ENCODE measurements at places on chromosomes 4 and X.

- no peak for DNase-seq
Observed at GRCh38 chr4:55291227-55291640, 54.8 kb upstream of the SRD5A3 start.

GRCh38 chr4:85700362-85700761 is 225.4 kb downstream of the ARHGAP24 start:
- DNase-seq, result no peak

- no peak for DNase-seq
Observed at GRCh38 chr4:60259781-60260180, 940.3 kb upstream of the ADGRL3 start.

GRCh38 chr4:165111906-165112367 is 723 bp downstream of the TMEM192 start:
- no peak for DNase-seq

DNA sequence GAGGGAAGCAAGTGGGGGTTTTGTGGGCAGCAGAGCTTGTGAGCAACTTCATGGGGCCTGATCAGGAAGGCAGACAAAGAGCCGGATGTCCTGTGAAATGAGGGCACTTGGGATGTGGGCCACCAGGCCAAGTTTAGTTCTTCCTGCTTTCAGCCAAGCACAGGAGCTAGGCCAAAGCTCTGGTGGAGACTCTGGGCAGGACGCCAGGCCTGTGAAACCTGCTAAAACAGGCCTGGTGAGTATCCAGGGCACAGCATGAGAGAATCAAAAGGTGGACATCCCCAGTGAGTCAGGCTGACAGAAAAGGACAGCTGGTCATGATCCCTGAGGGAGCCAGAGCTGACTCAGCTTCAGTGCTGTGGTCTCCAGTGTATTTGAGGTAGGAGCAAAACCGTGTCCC is 95.7 kb downstream of the NPNT start:
- DNase-seq, result no peak

GRCh38 chr4:136751556-136751955 is 780.7 kb downstream of the PCDH18 start:
- no peak for DNase-seq

DNA sequence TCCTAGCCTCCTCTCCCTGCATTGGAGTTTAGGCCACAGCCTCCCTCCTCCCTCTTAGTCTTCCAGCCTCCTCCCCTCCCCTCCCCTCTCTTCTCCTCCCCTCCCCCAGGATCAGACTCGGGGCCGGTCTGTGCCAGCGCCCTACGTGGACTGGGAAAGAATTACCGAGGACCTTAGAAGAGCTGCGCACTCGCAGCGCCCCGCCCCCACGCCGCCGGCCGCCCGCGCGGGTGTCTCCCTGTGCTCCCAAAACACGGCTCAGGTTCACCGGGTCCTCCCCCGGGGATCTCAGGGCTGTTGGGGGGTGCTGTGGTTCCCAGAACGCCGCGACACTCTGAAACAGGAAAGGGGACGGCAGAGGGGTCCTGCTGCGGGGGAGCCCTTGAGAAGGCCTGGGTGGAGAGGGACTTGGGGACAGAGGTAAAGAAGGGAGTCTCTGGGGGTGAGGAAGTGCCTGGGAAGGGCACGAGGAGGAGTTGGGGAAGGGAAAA is 122.3 kb upstream of the TBL1X start:
- DNase-seq, result peak; percentile 85

GRCh38 chr4:147336252-147336651 is 144.6 kb upstream of the EDNRA start:
- DNase-seq, result no peak

- peak; percentile 30 for DNase-seq
Observed at GRCh38 chr4:155403886-155404285, 27.1 kb upstream of the MAP9 start.

GRCh38 chr4:24091639-24092233 is 201.9 kb upstream of the PPARGC1A start:
- DNase-seq, result no peak

GRCh38 chr4:38867478-38868058 is at the start of gene FAM114A1:
FAM114A1 (plus strand) TSS chr4:38867806; CDS start chr4:38878079, 10,273 bp downstream.
- DNase-seq, result peak; percentile 64

DNA sequence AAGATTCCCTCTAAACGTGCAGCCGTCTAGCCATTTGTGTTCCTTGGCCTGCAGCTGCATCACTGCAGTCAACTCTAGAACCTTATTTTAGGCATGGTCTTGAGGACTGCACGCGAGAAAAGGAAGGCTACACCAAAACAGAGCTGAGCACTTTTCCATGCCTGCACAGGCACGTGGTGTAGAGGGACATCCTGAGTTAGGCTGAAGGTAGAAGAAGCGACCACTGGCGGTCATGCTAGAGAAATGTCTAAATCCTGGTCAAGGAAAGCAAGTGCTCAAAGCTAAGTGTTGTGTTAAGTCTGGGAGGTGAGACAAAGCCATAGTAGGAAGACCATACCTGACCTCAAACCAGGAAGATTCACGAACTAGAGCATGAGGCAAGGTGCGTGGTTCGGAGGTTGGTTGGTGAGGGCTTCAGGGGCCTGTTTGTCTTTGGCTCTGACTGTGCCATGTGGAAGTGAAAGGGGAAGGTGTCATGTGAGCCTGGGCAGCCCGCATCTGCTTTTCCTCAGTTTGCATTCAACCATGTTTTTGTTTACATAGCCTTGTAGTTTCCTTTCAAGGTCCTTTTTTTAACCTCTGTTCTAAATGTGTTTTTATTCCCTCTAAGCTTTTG is 203.8 kb downstream of the AASDH start:
- no peak for DNase-seq

DNA sequence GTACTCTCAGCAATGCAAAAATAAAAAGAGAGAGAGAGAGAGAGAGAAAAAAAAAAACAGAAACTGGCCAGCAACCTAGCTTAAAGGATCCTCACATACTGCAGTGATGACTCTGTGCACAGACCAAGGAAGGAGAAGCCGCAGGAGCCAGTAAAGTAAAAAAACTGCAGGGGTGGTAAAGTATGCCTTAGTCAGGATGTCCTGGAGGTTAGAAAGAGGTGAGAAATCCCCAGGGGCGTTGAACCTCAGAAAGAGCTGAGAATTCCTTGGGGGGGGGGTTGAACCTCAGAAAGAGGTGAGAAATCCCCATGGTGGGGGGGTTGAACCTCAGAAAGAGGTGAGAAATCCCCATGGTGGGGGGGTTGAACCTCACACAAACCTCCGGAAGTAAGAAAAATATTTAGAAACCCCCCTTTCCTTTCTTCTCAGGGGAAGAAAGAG is 48.0 kb downstream of the MAGEA9 start:
- no peak for DNase-seq

GRCh38 chr4:60344908-60345307 is 855.2 kb upstream of the ADGRL3 start:
- DNase-seq, result no peak

- DNase-seq, result no peak
Observed at GRCh38 chrX:134929808-134930207, 61.0 kb upstream of the SMIM10 start.

GRCh38 chr4:6891436-6892170 is 18.0 kb upstream of the TBC1D14 start:
- DNase-seq, result no peak

GRCh38 chrX:27840881-27841280 is 33.1 kb downstream of the MAGEB10 start:
- no peak for DNase-seq

GRCh38 chr4:75306506-75306905 is 207.7 kb downstream of the RCHY1 start:
- no peak for DNase-seq

DNA sequence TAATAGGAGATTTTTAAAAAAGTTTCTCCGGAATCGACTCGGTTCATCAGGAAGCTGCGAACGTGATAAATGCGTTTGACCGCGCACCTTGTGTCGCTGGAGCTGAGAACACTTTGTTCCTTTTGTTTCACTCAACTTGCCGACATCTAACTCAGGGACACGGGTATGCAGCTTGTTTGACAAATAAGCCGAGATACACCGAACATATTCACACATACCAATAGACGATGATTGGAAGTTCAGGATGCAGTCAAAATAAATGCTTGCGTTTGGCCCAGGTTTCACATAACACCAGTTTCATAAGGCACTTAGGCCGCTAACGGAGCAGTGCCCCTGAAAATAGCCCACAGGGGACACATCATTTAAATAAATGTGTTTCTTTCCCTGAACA is 932 bp upstream of the SHISA3 start:
- DNase-seq, result no peak

DNA sequence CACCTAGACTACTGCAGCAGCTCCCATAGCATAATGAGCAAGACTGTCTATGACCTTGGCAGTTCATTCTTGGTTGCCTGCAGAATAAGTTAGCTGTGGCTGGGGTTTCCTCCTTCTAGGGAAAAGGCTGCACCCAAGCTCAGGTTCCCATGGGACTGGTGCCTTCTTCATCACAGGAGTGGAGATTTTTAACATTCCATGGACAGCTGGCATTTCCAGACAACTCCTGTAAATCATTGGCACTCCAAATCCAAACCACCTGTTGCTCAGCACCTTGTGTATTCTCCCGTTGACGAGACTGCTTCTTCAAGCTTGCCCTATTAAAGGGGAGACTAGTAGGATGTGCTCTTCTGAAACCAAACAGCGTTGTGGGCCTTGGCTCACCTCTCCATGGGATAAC is 7.8 kb upstream of the NUP54 start:
- DNase-seq, result no peak

DNA sequence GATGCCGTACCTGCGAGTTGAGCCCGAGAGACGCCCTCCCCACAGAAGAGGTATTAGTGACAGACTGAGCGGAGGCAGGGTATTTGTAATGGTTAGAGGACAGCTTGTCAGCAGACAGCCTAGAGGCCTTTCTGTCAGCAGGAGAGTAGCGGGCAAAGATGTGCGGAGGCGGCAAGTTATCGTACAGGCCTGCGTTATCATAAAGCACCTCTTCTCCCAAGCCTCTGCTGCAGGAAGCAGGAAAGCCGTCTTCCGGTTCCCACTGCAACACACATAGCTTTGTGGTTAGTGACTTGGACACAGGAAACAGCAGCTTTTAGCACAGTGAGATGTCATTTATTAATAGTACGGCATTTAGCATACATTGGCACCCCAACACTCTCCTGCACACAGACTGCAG is 158.3 kb downstream of the AFAP1 start:
- no peak for DNase-seq

DNA sequence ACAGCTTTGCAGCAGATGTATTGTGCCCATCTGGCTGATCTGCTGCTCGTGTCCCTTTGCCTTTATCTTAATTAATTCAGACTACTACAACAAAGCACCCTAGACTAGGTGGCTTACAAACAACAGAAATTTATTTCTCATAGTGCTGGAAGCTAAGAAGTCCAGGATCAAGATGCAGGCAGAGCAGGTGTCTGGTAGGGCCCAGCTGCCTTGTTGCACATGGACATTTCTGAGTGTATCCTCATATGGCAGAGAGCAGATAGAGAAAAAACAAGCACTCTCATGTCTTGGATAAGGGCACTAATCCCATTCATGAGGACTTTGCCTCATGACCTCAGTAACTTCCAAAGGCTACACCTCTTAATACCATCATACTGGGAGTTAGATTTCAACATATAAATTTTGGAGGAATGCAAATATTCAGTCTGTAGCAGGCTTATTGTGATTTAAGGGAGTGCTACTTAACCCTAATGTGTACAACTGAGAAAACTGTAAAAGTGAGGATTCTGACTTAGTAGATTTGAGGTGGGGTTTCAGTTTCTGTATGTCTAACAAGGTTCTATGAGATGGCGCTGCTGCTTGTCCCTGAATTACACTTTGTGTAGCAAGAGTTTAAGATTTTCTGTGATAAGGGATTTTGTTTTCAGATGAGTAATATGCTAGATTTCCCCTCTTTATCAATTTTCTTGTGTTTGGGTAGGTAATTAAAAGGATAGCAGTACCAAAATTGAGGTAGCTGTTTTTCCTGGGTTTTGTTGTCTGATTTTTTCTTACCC is 473.2 kb upstream of the TECRL start:
- DNase-seq, result peak; percentile 27

- no peak for DNase-seq
Observed at GRCh38 chrX:43564953-43565352, 91.1 kb upstream of the MAOA start.

DNA sequence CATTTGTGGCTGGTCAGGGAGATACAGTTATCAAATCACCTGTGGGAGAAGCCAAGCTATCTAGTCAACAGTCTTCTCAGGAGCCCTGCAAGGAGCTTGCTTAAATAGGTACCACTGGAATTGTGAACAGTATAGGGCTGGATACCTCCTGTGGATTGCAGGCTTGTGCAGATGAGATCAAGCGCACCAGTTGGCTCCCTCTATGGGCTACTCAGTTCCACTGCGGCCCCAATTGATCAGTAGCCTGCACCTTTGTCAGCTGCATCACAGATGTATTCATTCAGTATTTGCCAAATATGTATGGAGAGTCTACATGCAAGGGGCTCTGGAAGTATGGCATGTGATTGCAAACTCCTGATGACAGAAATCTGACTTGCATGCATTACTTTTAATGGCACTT is 28.6 kb downstream of the TEX13A start:
- peak; percentile 38 for DNase-seq

GRCh38 chr4:4460759-4461158 is 73.9 kb downstream of the NSG1 start:
- DNase-seq, result no peak

GRCh38 chr4:140151699-140152012 is 2.3 kb downstream of the MAML3 start:
- DNase-seq, result peak; percentile 86

DNA sequence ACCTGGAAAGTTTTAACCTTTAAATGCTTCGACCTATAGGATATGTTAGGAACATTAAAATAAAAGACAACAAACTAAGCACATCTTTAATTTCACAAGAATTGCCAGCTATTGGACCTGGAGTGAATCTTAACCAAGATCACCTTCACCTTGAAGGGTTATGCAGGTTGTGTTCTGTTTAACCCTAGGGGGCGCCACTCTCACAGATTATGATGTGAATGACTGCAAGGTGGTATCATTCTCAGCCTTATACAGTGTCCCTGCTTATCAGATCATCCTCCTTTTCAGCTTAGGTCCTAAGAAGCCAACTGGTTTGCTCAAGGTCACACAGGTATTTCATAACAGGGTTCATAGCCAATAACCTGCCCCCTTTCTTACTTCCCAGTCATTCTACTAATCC is 23.5 kb downstream of the INTS6L start:
- peak; percentile 24 for DNase-seq

- DNase-seq, result peak; percentile 77
Observed at GRCh38 chrX:1323315-1323714, 13.3 kb upstream of the IL3RA start.

DNA sequence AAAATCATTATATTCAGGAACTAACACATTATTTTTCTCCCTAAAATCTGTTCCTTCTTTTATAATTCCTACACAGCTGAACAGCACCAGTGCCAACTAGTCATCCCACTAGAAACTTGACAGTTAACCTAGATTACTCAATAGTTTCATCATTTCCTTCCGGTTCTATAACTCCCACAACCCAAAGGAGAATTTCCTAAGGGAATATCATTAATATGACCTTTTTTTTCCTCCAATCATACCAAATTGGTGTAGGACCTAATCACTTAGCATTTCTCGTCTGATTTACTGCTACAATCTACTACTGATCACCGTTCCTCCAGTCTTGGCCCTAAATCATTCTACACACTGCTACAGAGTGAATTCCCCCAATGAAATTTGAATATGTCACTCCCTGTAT is 45.9 kb downstream of the WDFY3 start:
- no peak for DNase-seq

Measured in D341Med (cell line).